ENCODE measurements at places on chromosomes 16 and 17.

DNA sequence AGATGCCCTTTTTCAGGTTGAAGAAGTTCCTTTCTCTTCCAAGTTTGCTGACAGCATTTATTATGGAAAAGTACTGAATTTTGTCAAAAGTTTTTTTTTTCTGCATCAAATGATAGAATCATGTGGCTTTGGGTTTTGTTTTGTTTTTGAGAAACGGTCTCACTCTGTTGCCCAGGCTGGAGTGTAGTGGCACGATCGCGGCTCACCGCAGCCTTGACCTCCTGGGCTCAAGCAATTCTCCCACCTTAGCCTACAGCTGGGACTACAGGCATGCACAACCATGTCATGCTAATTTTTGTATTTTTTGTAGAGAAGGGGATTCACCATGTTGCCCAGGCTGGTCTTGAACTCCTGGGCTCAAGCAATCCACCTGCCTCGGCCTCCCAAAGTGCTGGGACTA is 7.3 kb downstream of the CMTM4 start:
- no peak for DNase-seq

DNA sequence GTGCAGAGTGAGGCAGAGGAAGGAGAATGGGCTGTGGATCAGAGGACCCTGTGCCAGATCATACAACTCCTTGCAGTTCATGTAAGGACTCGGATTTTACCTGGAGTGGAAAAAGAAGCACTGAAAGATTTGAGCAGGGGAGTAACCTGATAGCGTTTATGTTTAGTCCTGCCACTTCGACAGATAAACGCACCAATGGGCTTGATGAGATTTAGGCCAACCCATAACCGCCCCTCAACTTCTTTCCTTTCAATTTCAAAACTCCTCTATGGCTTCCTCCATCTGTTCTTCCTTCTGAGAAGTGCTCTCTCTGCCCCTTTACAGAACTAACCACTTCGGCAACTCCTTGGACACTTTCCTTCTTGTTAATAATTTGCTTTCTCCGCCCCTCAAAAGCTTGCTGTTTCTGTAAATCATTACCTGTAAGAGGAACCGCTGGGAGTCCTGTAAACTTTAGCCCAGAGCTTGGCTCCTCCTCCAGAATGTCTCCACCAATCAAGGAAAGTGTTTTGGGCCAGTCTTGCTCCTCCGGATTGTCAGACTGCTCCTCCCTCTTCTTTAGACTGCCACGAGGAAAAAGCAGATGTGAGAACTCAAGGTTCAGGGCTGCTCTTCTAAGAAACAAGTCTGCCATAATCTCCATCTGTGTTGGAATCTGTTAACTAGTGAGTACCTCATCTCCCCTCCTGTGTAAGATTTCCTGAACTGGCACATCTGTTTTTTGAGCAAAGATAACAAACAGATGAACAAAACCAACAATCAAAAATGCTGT is at the start of gene ACSM3:
TSS of gene ACSM3 (plus strand) at position 554 of the 772 bp plus-strand sequence. CDS start 6,021 bp downstream, outside the sequence.
- no peak for DNase-seq

GRCh38 chr17:71748872-71749271 is 371.9 kb upstream of the SOX9 start:
- DNase-seq = no peak

GRCh38 chr17:59093702-59094231 is 12.9 kb downstream of the TRIM37 start:
- no peak for DNase-seq

DNA sequence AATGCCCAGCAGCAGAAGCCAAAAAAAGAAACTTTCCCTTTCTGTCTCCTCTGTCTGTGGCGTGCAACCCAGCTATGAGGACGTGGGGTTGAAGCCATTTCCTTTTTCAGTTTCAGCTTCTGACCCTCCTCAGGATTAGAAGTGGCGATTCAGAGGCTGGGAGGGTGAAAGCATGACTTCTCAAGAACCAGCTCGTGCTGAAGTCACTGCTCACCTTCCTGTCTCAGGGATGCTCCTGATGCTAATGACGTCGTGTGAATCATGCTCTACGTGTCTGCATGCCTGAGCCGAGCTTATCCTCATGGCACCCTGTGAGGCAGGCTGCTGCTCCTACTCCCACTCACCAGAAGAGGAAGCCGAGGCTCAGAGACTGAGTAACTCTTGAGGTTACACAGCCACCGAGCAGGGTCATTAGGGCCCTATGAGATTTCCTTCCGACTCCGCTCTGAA is 5.7 kb upstream of the LPO start:
- DNase-seq = no peak

DNA sequence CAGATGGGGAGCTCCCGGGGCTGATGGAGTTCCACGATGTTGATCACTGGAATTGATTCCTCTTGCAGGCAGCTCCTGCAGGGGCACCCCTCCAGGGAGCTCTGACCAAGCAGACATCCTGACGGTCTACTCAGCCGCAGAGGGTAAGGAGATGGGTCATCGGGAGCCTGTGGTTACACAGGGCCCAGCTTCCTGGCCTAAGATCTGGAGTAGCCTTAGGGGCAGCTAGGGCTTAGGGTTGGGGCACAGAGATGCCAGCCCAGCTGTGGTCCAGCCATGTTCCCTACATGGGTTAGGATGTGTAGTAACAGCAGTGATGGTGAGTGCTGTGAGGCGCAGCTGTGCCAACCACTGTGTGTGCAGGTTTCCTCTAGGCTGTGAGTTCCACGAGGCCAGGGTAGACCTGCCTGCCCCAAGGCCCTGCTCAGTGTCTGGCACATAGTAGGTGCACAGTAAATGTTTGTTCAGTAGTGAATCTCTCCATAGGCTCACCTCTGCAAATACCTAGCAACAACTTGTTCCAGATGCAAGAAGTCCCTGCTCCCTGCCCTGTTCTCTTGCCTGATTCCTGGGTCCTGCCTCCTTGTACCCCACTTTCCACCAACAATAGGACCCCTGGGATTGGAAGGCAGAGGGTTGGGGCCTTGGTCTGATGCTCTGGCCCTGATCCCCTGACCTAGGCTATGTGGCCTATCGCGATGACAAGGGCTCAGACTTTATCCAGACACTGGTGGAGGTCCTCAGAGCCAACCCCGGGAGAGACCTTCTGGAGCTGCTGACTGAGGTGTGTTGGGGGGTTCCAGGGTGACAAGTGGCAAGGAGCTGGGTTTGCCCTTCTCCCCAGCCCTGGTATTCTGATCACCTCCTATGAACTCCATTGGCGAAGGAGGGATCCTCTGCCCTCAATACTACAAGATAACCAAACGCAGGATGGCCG is 13.7 kb downstream of the ZNF213 start:
- no peak for DNase-seq

GRCh38 chr16:82735673-82736091 is 108.9 kb downstream of the CDH13 start:
- no peak for DNase-seq

- DNase-seq = no peak
These were observed 63.2 kb downstream of the NKD1 start for GRCh38 chr16:50611332-50611934.

GRCh38 chr16:83040174-83040573 is 413.4 kb downstream of the CDH13 start:
- no peak for DNase-seq

- DNase-seq = no peak
These were observed 46.1 kb downstream of the ABCA8 start for GRCh38 chr17:68909066-68909465.

DNA sequence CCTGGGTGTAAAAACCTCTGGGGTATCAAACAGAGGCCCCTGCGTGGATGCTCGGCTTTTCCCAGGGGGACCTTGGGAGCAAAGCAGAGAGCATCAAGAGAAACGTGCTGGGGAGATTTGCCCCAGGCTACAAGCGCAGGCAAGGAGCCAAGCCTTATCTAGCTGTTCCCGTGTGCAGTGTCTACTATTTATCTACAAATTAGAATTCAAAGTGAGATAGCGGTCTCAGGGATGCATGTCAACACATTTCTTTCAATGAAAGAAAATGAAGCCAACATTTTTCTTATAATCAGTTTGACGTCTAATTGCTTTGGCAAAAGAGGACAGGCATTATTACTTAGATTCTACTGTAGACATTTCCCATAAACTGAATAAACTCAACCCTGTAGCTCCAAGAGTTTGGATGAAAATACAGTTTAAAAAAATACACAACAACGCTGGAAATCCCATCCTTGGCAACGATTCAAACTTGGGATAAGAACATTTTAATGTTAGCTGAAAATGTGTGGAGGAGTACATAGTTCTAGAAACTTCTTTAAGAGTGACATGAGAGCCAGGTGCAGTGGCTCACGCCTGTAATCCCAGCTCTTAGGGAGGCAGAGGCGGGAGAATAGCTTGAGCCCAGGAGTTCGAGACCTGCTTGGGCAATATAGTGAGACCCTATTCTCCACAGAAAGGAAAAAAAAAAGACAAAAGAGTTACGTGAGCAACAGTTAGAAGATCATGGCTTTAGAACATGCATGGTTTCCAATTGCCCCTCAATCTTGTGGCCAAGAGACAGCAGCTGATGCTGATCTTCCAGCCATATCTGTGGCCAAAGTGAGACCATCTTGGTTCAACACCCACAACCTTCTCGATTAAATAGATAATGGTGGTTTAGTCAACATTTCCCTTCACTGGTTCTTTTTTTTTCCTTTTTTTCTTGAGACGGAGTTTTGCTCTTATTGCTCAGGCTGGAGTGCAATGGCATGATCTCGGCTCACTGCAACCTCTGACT is 7.2 kb downstream of the SPNS3 start:
- DNase-seq = peak; percentile 78

GRCh38 chr16:20889625-20890275 is 10.4 kb downstream of the DCUN1D3 start:
- no peak for DNase-seq

GRCh38 chr16:31476303-31477219 is 4.6 kb downstream of the TGFB1I1 start:
- no peak for DNase-seq

DNA sequence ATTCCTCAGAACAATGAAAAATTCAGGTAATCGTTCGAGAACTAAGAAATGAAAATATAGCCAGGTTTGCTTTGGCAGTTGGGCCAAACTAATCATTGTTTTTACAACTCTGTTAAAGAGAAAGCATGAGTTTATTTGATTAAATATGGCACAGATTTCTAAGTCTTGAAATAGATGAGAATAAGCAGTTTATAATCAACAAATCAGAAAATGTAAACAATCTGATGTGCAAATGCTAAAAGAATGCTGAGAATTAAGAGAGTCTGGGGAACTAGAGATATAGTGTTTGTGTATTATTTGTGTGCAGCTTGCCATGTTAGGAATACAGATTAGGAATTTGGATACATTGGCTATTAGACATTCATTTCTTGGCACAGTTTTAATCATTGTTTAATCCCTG is 212.5 kb downstream of the TANC2 start:
- DNase-seq = no peak

DNA sequence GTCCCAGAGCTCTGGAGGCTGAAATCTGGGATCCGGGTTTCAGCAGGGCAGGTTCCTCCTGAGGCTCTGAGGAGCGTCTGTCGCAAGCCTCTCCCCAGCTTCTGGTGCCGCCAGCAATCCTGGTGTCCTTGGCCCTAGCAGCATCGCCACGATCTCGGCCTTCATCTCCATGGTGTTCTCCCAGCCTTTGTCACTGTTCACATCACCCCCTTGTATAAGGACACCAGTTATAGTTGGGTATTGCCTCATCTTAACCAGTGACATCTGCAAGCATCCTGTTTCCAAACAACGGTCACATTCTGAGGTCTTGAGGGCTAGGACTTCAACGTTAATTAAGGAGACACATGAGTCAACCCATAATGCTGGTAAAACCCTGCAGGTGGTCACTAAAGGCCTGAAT is 2.8 kb upstream of the PPP1R27 start:
- no peak for DNase-seq

DNA sequence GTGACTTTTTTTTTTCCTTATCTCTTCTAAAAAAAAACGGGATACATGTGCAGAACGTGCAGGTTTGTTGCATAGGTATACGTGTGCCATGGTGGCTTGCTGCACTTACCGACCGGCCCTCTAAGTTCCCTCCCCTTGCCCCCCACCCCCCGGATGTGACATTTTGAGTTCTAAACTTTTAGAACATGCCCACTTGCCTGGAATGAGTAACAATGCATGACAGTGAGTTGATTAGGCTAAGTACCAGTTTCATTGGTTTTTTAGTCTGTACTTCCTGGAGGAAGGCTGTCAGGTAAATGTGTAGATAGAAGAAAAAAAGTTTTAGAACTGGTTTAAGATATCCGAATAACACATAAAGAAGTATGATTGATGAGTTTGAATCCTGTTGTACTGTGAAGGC is 4.0 kb downstream of the BPTF start:
- no peak for DNase-seq

DNA sequence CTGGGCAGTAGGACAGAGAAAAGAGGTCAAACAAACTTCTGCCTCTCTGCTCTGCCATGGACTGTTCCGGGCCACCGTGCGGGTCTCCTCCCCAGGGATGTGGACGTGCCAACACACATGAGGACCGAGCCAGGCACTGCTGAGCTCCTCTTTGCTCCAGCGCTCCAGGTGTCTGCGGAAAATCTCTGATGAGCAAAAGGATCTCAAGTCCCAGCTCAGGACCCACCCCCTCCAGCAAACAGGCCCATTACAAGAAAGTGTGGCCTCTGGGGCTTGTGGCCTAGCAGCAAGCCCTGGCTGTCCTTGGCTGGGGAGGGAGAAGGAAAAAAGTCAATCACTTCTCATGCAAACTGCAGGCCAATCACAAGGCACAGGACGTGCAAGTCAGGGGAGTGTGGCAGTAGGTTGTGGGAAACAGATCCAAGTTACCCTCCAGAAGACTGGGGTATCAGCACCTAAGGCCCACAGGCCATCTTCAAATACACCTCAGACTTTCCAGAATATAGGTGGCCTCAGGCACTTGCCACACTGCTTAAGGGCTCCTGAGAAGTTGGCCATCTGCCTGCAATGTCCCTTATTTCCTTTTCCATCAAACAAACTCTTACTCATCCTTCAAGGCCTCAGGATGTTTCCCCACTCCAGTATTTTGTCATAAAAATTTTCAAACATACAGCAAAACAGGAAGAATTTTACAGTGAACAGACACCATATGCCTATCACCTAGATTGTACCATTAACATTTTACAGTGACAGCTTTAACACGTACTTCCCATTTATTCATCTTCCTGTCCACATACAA is 36.0 kb upstream of the SREBF1 start:
- no peak for DNase-seq

DNA sequence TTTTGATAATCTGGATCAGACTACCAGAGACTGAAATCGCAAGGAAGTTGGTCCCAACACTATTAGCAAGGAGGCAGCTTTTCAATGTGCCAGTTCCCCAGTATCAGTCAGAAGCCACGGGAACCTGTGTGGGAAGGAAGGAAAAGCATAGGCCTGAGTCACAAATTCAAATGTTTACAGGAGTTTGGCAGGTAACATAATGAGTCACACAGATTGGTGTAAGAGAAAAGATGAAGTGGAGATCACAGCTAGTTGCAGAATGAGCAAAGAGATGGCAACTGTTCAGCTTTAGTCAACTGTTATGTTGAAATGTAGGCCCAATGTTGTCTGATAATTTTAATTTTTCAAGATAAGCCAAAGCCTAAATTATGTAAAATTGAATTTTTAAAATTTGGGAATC is 28.1 kb upstream of the ITGA2B start:
- DNase-seq = no peak

DNA sequence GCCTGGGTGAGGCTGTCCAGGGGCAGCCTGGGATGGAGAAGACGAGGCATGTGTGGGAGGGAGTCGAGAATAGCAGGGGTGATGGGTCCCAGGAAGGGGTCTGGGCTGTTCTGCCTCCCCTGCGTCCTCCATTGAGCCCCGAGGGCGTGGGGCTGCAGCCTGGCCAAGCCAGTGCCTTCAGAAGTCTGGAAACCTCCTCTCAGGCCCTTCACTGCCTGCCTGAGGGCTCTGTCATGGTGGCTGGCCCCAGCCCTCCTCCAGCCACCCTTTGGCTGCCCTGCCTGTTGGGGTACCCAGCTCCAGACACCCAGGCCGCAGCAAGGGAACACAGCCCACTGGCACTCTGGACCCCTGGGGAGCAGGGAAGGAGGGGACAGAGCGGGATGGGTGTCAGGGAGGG is 27.6 kb downstream of the ENGASE start:
- DNase-seq = no peak
